ENCODE measurements at places on chromosomes 11 and 22.

- DNase-seq: no peak
These were observed 36.4 kb downstream of the ZNF215 start for GRCh38 chr11:6962673-6963072.

GRCh38 chr11:64866173-64866491, 12.3 kb downstream of the EHD1 start:
- no peak for DNase-seq

DNA sequence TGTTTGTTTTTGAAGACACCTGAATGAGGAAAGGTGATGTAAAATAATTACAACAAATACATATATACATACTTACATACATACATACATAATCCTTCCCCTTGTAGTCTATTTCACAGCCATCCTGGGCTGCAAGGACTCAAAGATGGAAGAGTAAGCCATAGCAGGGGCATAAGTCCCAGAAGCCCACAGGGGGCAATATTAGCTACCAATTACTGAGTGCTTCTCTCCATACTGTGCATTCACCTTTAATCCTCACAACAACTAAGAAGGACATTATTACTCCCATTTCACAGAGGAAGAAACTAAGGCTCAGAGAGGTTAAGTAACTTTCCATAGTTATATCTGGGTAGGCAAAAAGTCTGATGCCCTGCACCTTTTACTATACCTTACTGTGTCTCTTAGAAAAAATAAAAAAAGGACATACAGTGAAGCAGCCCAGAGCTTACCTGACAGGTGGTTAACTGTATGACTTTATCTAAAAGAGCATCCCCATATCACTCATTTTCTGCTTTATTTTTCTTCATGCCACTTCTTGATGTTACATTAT, 2.7 kb downstream of the SERGEF start:
- DNase-seq: no peak

DNA sequence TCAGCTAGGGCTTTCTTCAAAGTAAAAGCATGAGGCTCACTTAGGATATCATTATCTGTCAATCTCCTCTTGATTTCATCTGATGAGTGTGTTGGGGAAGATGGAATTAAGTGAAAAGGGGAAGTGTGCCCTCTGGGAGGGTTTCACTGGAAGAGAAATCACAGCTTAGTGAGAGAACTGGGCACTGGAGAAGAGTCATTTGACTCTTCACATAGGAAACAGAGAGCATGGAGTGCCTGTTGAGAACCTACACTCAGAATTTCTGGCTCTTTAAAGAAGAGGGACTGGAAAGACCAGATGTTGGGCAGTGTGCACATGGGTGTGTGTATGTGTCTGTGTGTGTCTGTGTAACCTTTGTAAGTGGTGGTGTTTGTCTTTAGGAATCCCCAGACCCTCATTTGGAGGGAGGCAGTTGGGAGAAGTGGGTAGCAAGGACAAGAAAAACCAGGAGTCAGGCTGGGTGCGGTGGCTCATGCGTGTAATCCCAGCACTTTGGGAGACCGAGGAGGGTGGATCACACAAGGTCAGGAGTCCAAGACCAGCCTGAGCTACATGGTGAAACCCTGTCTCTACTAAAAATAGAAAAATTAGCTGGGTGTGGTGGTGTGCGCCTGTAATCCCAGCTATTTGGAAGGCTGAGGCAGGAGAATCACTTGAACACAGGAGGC, 10.0 kb downstream of the STX3 start:
- no peak for DNase-seq

GRCh38 chr11:62556108-62556874, 9.7 kb upstream of the AHNAK start:
- DNase-seq: peak; percentile 78

DNA sequence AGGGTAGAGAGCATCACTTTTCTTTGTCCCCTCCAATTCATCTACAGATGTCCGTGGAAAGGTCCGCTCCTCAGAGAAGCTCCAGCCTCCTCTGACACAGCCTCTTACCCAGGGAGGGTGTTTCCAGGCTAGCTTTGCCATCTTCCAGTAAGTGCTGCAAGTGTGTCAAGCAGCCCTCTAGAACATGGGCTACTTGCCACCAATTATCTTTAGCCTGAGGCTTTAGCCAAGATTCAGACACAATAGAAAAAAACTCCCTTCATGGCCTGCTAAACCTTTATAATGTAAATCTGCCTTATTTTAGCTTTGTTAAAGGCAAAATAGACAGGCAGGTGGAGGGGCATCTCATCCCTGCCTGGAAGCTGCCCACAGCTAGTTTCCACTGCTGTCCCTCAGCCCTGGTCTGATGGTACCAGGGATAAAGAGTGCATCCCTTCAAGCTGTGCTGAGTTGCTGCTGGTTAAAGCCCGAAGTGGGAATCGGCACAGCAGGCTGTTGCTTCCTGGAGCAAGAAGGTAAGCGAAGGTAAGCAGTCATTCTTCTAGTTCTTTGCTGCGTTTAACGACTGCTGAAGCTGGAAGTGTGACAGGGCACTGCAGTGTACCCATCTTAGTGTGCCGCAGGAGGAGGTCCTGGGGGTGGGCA, 190.1 kb upstream of the E2F8 start:
- DNase-seq: no peak

DNA sequence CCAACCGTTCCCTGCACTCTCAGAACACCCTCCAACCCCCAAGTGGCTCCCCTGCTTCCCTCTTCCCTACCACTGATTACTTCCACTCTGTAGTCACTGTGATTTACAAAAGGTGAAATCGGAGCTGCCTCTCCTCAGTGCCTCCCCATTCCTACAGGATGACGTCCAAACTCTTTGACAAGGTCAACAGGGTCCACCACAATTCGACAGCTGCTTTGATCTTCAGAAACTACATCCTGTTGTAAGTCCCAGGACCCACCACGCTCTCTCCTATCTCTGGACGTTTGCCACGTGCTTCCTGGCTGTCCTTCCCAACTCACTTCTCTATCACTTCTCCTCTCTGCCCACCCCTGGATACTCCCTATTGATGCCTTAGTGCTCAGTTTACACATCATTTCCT, 85.0 kb upstream of the EIF3D start:
- DNase-seq: no peak

DNA sequence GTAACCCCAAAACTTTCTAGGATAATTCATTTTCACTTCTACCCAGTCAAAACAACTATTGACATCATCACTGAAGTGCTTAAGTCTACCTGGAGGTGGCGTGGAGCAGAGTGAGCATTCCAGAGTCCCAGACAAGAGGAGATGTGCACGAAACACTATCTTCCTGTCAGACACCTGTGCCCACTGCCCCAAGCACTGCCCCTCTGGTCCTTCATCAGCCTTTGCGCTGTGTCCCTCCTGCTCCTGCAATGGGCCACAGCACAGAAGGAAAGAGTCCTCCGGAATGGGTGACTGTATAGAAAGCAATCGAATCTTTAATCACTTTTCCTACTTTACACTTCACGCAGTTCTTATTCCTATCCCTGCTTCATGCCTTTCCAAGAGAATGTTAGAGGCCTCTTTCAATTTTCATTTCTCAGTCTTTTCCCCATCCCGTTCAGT, 512 bp upstream of the GRIA4 start:
- no peak for DNase-seq

- DNase-seq: no peak
These were observed 80.1 kb downstream of the DEPDC5 start for GRCh38 chr22:31833930-31834329.

- DNase-seq: no peak
These were observed 301.8 kb upstream of the MTNR1B start for GRCh38 chr11:92667486-92668152.

- DNase-seq: no peak
These were observed 15.5 kb downstream of the C11orf91 start for GRCh38 chr11:33685082-33685481.

DNA sequence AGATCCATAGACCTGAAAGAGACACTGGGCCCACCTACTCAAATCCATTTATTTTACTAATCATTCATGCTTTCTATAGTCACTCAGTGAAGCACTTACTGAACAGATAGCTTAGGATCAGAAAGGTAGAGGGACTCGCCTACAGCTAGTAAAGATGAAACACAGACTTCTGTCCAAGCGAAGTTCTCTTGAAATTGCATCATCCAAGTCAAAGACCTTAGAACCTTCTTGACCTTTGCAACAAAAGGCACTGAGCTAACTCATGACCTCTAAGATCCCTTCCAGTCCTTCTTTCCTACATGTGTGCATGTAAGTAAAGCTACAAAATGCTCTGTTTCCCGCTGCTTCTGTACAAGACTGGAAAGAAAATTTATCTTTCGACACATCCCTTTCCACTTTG, 377.6 kb downstream of the LARGE1 start:
- no peak for DNase-seq

- DNase-seq: no peak
These were observed 591.2 kb downstream of the OPCML start for GRCh38 chr11:132941024-132941646.

DNA sequence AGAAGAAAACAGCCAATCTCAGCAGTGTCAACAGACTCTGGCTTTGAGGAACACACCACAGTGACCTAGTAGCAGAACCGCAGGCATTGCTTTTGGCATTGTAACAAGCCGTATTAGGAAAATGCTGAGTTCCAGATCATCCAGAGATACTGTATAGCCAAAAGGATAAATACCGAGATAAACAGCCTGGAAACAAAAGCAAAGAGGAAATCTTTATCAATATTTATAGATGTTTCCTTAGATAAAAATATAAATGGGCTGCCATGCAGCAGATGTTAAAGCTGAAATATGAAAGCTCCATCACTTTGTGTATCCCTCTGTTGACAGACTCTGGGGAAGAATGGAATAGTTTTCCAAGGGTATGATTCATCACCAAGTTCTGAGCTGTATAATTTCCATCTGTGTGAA, 98.9 kb upstream of the TP53AIP1 start:
- DNase-seq: no peak

DNA sequence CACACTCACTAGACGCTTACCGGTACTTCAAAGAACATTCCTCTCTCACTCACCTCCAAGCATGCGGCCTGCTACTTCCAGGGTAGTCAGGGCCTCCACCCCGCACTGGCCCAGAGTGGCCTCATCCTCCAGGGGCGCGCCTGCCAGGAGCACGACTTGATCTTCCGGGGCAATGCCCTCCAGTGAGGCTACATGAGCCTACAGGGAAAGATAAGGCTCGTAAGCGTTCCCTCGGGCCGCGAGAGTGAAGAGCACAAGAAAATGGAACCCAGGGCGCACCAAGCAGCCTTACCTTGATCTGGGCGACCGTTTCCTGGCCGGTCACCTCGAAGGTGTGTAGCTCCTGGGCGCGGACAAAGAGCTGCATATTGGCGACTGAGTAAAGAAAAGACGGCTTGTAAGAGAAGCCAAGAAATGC, 478 bp downstream of the FAU start:
- DNase-seq: no peak

- no peak for DNase-seq
These were observed 10.5 kb downstream of the PAX6 start for GRCh38 chr11:31800398-31801265.

- no peak for DNase-seq
These were observed 25.3 kb upstream of the DDX17 start for GRCh38 chr22:38531251-38531938.

DNA sequence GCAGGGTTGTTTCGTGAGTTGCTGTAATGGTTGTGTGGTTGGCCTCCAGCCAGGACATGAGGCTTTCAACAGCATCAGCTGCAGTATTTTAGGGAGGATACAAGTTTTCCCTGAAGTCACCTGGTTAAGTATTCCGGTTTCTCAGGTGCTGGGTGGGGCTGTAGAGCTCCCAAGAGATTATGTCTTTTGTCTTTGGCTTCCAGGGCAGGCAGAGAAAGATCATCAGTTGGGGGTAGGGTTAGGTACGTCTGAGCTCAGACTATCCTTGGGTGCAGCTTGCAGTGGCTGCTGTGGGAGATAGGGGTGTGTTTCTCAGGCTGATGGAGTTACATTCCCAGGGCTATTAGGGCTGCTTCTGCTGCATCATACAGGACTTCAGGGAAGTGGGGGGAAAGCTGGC, 47.5 kb upstream of the MRGPRX1 start:
- DNase-seq: no peak

- DNase-seq: no peak
These were observed 130.5 kb downstream of the FAM76B start for GRCh38 chr11:95659088-95659487.

GRCh38 chr11:44709966-44710365, 16.8 kb upstream of the TSPAN18 start:
- DNase-seq: no peak

DNA sequence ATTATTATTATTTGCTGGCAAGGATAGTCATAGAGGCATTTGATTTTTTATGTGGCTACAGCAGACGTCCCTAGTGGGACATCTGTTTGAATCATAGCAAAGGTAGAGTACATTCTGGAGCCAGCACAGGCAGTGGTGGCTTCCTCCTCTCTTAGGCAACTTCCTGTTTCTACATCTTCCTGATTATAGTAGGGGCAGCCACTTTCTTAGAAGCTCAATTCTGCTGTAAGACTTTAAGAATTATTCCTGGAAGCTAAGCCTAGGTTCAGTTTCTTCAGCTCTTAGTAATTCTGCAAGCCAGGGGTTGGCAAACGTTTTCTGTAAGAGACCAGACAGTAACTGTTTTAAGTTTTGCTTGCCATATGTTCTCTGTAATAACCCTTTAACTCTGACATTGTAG, 129.3 kb upstream of the TENM4 start:
- DNase-seq: no peak

DNA sequence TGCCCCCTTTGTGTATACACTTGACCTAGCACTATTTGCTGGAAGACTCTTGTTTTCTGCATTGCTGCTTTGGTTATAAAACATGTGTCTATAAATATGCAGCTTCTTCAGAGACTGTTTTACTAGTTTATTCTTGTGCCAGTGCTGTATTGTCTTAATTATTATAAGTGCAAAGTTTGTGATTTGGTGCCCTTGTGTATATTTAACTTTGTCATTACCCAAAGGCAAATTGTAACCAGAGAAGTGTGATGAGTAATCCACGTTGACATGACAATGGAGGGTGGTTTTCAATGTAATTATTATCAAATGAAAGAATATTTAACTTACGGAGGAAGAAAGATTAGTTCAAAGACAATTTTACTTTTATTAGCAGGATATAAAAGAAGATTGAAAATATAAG, 75.0 kb upstream of the PRODH start:
- no peak for DNase-seq

DNA sequence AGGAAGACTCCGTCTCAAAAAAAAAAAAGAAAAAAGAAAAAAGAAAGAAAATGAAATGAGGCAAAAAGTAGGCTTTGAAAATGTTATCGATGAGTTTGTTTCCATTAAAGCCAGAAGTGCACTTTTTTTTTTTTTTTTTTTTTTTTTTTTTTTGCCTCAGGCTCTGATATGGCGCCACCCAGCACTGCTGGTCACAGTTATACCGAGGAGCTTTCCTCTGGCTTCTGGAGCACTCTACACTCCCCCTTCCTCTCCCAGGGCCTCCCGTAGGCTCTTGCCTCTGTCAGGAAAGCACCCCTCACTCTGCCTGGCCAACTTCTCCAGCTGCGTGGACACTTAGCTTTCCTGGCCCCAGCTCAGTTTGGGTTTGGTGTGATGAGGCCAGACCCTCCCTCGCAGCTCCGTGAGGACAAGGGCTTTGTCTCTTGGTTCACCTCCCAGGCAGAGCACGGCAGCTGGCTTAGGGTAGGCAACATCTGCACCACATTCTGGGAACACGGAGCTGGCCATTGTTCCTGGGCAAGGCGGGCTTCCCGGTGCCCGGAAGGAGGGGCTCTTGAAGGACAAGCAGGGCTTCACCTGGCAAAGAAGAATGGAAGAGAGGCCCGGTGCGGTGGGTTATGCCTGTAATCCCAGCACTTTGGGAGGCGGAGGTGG, 16.9 kb downstream of the FADS2 start:
- no peak for DNase-seq
